ENCODE measurements at places on chromosomes 3 and 15. TPM values are rescaled to one million over a fixed set of nuclear protein-coding genes. Genes with fewer than 3 reads are reported as not detected.

The TRAT1 gene
- total RNA-seq, result 2.3 TPM

The TRPM1 gene
- total RNA-seq, result not detected

DNA sequence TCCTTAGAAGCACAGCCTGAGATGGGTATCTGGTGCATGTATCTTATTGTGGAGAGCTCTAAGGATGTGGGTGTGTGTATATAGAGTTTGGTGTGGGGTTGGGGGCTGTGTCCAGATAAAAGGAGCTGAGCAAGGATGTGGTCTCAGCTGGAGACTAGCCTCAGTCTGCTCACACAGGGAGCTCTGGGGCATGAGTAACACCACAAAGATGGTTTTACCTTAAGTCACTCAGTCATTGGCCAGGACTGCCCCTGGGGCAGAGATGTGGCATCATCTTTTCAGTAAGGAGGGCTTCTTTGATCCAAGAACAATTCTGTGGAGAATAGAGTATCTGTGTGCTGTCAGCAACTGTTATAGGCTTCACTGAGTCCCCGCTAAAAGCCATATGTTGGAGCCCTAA, 163.4 kb upstream of the NUDT16 start:
- H3K4me3 ChIP-seq, result no peak overlapping the region
- no peaks in the 10 kb centered on the region for H3K27me3 ChIP-seq
- DNase-seq, result no peak

The NDN gene
- total RNA-seq, result 9.9 TPM

- H3K27ac ChIP-seq, result no peak overlapping the region
- no peak for DNase-seq
- H3K4me1 ChIP-seq, result no peaks in the 10 kb centered on the region
- no peaks in the 10 kb centered on the region for H3K27me3 ChIP-seq
These were observed 9.8 kb upstream of the PSMD6 start for GRCh38 chr3:64033069-64033468.

Measured in Peyer's patch (tissue), 4 donors.